ENCODE measurements at places on chromosomes 13 and 19. TPM values are rescaled to one million over a fixed set of nuclear protein-coding genes. Genes with fewer than 3 reads are reported as not detected.

The CYP4F8 gene
- total RNA-seq, result not detected

The TMEM38A gene
- total RNA-seq, result 0.65 TPM

The ANKLE1 gene
- total RNA-seq, result 0.39 TPM

The LENG9 gene
- 34.9 TPM for total RNA-seq

The CCDC169 gene
- 0.39 TPM for total RNA-seq

All from placental epithelial cell (primary cell).